ENCODE measurements at places on chromosomes 3 and 15. TPM values are rescaled to one million over a fixed set of nuclear protein-coding genes. Genes with fewer than 3 reads are reported as not detected.

DNA sequence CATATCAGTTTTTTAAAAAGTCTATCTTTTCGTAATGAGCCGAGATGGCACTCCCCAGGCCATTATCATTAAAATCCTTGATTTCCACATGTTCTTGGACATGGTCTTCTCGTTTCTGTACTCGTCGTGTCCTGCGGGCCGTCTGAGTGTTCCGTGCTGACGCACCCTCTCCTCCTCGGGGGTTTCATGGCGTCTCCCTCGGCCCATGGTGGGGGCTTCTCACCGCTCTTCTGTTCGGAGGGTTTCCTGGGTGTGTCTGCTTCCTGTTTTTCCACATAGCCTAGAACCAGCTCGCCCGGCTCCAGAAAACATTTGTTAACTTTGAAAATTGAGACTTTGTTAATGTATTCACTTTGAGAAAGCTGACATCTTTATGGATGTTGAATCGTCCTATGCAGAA is 92.7 kb downstream of the VGLL4 start:
- no peak for DNase-seq

GRCh38 chr15:65666257-65666656 is 44.5 kb downstream of the SLC24A1 start:
- DNase-seq = no peak

- no peak for DNase-seq
Measured at GRCh38 chr3:45705839-45706808, 16.9 kb downstream of the SACM1L start.

GRCh38 chr3:43747641-43748040 is 56.9 kb downstream of the ABHD5 start:
- no peak for DNase-seq

C15orf62 gene
- 0.25 TPM for total RNA-seq

SEMA3B gene
- total RNA-seq = 56.8 TPM

DNA sequence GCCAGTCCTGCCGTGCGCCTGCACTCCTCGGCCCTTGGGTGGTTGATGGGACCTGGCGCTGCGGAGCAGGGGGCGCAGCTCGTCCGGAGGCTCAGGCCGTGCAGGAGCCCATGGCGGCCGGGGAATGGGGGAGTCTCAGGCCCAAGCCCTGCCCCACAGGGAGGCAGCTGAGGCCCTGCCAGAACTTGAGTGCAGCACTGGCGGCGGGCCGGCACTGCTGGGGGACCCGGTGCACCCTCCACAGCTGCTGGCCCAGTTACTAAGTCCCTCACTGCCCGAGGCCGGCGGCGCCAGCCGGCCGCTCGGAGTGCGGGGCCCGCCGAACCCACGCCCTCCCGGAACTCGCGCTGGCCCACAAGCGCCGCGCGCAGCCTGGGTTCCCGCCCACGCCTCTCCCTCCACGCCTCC is 190.9 kb upstream of the MME start:
- DNase-seq = no peak

GRCh38 chr3:53068176-53068575 is 22.3 kb upstream of the SFMBT1 start:
- no peak for DNase-seq

DNA sequence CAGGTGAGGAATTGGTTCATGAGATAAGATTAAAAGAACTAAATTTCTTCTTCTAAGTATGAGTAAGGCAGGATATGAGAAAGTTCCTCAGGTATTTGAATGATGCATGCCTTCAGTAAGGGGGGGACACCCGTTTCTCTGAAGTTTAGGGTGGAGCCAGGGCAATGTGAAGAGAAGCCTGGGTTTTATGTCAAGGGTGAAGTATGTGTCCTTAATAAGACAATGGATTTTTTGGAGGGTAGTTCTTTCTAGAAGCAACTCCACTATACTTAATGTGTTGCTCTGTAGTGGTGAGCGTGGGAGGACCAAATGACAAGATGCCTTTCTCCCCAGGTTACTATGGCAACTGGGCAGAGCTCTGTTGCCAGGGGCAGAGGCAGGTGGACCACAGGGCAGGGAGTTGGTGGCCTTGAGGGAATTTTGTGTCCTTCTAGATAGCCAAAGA is 44.0 kb downstream of the PHLDB2 start:
- no peak for DNase-seq

DNA sequence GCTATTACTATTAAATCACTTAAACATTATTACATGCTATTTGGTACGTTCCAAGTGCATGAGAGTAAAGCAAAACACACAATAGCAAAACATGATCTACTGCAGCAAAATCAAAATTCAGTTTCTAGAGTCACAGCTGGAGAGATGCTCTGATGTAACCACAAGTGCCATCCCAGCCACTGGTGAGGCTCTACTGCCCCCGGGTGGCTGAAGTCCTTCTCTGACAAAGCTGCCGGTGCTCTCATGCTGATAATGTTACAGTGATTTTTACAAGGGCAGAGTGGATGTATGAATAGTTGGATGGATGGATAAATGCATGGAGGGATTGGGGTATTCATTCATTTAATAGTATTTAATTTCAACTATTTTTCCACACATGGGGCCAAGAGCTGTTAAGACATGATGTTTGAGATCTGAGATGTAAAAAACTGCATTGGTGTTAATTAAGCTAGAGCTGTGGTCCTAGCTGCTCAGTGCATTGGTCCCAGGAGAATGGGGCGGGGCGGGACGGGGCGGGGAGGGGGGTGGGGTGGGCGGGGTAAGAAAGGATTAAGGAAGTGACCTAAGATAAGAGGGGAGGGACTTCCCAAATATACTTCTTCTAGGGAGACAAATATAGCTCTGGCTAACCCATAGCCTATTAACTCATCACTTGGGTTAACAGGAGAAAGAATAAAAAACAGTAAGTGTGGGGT is 5.3 kb upstream of the SPESP1 start:
- DNase-seq = peak; percentile 42

GRCh38 chr15:59379531-59379930 is 6.9 kb upstream of the MYO1E start:
- DNase-seq = no peak

- no peak for DNase-seq
Measured at GRCh38 chr3:159252274-159252673, 450.4 kb downstream of the MFSD1 start.

DNA sequence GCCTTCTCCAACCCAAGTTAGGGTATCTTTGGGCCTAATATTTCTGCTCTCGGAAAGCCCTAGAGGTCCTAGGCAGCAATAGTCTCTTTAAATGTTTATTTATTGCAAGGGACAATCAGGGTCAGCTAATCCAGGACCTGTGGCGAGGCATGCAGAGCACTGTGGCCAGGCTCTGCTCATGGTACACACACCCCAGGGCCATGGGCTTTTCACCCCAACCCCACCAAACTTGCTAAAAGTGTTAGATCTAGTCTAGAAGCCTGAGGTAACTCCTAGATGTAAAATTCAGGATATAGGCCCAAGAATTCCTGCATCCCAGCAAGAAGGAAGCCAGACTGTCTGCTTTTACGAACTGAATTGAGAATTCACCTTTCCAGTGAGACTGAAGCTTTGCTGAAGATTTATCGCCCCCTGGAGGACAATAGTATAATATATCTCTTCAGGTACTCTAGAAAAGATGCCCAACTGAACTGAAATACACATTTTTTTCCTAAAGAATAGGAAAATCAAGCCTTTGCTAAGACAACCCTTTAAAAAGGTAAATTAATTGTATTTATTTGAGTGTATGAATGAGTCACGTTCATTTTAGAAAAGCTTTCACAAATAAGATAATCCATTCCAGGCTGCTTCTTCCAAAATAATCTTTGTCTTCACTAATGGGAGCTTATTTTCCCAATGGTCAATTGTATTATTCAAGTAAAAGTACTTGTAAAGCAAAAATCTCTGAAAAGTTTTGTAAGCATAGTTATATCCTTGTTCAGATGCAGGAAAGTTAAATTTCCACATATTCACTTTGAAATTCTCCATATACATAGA is 89.8 kb downstream of the LRRC3B start:
- no peak for DNase-seq

GRCh38 chr15:41944313-41944940 is 27.9 kb downstream of the EHD4 start:
- DNase-seq = no peak

- no peak for DNase-seq
Measured at GRCh38 chr3:29751647-29752314, 470.9 kb downstream of the RBMS3 start.

DNA sequence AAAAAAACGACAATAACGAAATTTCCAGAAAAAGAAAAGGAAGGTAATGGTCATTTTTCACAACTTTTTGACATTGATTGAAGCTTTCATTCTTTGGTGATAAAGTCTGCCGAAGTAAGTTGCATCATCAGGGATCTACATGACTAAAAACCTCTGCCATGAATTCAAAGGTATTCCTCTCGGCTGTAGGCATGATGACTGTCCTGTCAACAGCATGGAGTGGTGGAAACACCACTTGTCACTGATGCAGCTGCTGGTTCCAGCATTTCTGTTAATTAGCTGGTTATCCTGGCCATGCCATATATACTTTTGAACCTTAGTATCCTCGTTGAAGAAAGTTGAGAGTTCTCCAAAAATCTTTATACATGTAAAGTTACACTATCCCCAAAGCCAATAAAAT is 859.0 kb upstream of the ARPP21 start:
- DNase-seq = no peak

FGF7 gene
- 4.5 TPM for total RNA-seq

DNA sequence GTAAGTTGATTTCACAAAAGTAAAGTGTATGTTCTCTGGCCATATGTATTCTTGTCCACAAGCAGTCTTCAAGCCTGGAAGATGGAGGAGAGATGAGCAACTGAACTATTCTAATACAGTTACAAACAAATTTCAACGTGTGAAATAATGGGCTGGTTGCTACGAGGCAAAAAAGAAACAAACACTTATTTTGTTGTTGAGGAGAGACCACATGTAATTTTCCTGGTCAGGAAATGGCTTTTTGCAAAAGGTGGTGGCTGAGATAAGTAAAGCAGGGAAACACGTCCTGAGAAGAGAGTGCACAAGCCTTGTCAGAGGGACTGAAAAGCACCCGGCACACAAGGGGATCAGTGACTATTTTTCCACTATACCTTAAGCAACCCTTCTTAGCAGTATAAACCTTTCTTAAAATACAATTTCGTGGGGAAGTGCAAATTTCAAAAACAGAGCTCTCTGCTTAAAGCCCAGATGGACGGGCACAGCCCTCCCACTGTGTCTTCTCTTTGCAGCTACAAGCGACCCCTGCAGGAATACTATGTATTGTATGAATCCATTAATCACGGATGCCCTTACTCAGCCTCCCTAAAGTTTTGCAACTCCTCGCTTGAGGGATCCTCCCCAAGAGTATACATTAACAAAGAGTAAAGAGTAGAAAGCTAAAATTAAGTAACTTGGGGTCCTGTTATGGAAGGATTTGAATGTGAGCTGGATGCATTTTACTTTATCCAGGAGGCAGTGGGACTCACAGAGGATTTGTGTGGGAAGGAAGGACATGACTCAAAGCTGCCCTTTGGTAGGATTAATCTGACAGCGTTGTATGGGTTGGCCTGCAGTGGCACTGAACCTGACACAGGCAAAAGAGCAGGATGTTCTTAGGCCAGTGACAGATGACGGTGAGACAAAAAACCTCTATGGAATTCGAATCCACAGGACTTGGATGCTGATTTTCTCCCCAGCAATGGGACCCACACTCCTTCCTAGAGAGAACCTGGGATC is 253.7 kb downstream of the IL5RA start:
- no peak for DNase-seq

GOLGA6B gene
- not detected for total RNA-seq

DNA sequence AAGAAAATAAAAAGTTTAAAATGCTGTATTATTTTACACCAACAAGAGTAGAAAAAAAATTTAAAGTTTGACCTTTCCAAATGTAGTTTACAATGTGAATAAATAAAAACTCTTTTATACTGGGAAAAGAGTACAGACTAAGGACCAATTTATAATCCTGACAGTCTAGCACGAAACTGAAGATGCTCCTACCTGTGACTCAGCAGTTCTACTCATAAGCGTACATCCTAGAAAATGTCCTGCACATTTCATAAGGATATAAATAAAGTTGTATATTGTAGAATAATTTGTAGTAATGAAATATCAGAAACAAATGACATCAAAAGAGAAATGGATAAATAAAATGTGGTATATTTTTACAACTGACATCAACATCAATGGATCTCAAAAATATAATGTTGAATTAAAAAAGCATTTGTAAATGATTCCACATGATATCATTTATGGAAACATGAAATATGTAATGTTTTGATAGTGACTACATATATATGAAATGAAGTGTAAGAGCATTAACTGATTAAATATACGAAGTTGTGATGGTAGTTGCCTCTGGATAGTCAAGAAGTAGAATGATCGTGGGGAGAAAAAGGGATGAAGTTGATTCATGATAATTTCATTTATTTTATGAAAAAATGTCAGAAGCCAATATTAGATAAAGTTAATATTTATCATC is 161.3 kb upstream of the CBLB start:
- DNase-seq = no peak

DNA sequence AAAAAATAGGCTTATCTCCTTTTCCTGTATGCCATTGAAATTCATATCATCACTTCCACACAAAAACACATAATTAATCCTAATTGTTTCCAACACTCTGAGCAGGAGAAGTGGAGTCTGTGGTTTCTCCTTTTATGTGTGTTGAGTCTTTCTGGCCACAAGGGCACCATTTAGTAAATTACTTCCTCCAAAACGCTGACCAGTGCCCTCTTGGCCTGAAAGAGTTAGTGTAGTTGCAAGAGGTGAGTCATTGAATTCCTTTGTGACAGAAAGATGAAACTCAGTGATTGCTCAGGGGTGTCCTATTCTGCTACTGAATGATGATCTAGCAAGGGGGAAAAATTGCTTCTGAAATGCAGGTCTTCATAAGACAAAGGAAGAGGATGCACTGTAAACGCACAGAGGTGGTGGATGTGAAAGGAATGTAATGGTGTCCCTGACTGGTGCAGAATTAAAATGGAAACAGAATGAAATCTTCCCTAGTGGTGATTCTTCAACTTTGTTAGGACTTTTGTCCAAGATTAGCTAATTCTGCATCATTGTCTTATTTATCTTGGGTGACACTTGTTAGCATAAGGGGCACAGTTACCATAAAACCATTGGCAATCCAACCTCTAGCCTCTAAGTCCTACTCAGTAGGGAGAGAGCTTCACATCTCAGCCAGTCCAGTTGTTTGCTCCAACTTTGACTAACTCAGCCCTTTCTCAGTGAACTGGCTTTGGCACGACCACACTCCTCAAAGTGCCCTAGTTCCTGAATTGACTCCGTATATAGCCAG is 208.4 kb upstream of the NANOGP8 start:
- no peak for DNase-seq

PLS1 gene
- 472 TPM for total RNA-seq

GRCh38 chr3:96959901-96960641 is 145.7 kb downstream of the EPHA6 start:
- DNase-seq = no peak

- no peak for DNase-seq
Measured at GRCh38 chr3:133853063-133853924, 42.4 kb downstream of the RAB6B start.

- DNase-seq = no peak
Measured at GRCh38 chr3:47019201-47019600, 39.7 kb downstream of the NBEAL2 start.

DNA sequence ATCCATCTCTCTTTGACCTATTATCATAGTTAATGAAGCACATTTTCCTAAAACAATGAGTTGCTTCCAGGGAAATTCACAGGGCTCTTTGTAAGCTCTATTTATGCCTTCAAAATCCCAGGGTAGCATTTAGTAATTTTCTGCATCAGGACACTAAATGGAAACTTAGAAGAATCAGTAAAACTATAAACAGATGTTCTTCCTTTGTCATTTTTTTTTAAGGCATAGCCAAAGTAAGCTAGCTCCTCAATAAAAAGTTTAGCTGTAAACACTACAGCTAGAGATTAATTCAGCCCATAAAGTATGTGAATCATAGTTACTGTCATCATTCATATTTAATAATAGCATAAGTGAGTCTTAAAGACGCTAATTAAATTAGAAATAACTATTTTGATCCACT is 79.3 kb downstream of the RPL22L1 start:
- no peak for DNase-seq

- DNase-seq = no peak
Measured at GRCh38 chr15:40427188-40427587, 13.6 kb upstream of the BAHD1 start.

All from left colon (tissue), 2 donors.